Femur (tissue), 1 donor: ENCODE measurements at places on chromosomes 7 and 10.

GRCh38 chr10:586151-586550 is 103.3 kb downstream of the DIP2C start:
- no peak for DNase-seq

DNA sequence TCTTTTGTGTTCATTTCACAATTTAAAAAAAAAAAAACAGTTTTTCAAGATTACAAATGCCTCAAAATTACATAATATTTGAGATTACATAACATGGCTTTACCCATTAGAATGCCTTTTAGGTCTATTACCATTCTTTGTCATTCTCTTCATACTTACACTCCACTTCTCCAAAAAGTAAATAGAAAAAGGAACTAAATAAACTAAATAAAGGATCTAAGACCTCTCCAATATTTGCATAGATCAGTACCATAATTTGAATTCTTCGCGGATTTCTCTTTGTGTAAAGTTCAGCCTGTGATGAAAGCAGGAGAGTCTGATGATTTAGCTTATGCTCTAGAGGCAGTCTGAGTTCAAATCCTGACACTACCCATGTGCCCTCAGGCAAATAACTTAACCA is 56.4 kb upstream of the C1GALT1 start:
- no peak for DNase-seq

DNA sequence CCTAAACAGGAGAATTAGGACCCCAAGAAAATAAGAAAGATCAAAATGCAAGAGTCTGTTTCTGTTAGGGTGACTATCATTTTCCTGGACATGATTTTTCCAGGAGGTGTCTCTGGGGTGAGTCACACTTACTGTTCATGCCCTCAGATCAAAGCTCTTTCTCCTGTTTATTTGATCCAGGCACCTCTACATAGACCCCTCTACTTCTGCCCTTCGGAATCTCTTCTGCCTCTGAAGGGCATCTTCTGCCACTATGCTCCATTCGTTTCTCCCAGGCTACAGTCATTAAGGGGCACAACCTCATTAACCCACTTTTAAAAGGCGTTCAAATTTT is 1328.0 kb downstream of the GATA3 start:
- DNase-seq = no peak

DNA sequence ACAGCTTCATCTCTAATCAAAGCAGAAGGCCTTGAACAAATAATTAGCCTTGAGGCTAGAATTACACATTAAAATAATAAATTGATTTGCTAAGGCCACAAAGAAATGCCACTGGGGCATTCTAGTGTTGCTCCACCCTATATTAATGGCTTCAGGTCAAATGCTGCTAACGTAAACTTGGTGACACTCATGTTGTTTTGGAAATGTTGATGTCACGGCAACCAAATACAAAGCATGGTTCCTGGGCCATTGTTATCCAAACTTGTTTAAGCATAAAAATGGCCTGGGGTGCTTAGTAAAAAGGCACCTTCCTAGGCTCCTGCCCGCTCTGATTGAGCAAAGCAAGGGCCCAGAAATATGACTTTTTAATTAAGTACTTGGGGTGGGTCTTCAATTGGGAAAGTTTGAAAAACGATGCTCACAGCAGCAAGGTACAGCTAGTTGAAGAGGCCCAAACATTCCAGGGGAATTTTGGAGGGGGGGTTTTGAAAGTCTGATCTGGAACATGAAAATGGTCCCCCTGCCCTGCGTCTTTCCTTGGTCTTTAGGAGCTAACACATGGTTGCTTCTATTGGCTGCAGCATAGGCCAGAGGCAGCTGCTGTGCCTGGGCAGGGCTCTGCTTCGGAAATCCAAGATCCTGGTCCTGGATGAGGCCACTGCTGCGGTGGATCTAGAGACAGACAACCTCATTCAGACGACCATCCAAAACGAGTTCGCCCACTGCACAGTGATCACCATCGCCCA is 67.8 kb downstream of the ABCC2 start:
- no peak for DNase-seq

DNA sequence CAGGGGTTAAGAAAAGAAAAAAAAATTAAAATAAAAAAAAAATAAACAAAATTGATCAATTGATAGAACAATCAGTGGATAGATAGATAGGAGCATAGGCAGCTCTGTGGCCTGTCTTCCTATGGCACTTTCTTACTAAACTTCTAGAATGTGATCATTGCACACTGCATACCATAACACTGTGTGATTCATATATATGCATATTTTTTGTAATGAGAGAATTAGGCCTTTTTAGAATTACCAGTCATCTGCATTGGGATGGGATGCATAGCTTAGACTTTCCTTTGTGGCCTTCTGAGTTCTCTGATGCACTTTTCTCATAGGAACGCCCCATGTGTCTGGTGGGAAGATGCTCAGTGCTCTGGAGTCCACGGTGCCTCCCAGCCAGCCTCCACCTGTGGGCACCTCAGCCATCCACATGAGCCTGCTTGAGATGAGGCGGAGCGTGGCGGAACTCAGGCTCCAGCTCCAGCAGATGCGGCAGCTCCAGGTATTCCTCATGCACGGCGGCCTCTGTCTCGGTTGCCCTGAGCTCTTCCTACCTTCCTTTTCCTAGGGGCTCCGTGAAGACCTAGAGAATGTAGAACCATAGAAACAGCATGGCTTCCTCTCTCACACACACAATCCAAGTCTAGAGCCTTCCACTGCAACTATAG is 222.5 kb downstream of the ARHGAP21 start:
- no peak for DNase-seq

DNA sequence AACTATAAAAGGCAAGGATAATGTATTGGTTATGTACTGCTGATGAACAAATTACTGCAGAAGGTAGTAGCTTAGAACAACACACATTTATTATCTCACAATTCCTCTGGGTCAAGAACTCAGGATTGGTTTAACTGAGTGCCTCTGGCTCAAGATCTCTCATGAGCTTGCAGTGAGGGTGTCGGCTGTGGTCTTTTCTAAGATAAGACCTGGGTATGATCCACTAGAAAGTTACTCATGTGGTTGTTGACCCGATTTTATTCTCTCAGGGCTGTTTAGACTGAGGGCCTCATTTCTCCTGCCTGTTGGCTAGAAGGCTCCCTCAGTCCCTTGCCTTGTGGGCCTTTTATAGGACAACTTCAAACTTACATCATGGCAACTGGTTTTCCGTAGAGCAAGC is 86.7 kb downstream of the VWDE start:
- no peak for DNase-seq

GRCh38 chr10:80526742-80527141 is 11.0 kb upstream of the SH2D4B start:
- no peak for DNase-seq
